ENCODE measurements at places on chromosomes 4 and X.

GRCh38 chr4:66555301-66555700 is 885.0 kb upstream of the EPHA5 start:
- no peak for DNase-seq

- no peak for DNase-seq
Observed at GRCh38 chr4:38946919-38947318, 79.3 kb downstream of the FAM114A1 start.

DNA sequence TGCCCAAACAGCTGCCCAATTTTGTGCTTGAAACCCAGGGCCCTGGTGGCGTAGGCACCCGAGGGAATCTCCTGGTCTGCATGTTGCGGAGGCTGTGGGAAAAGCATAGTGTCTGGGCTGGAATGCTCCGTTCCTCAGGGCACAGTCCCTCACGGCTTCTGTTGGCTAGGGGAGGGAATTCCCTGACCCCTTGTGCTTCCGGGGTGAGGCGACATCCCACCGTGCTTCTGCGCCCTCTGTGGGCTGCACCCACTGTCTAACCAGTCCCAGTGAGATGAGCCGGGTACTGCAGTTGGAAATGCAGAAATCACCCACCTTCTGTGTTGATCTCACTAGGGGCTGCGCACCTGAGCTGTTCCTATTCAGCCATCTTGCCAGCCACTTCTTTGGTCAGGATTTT is 399.4 kb upstream of the FTHL17 start:
- DNase-seq, result no peak

DNA sequence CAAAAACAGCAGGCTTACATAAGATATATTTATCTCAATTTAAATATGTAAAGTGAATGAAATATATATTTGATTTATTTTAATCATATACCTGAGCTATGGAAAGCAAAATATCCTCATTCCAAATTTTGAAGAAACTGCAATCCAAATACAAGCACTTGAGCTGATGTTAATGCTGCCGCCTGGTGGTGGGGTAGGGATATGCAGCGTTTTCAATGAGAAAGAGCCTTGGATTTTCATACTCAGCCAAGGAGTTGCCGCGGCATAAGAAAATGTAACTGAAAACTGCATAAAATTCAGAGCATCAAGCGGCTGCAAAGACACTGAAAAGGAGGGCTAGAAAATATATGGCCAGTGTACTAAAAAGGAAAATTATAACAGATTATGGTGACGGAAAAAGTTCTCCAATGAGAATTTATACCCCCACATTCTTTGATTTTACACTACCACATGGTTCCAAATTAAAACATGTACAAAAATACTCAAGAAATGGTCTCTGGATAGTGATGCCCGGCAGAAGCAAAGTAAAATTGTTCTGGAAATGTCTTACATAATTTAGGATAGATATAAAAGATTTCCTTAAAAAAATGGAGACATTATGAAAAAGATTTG is 660.3 kb upstream of the PITX2 start:
- peak; percentile 18 for DNase-seq

DNA sequence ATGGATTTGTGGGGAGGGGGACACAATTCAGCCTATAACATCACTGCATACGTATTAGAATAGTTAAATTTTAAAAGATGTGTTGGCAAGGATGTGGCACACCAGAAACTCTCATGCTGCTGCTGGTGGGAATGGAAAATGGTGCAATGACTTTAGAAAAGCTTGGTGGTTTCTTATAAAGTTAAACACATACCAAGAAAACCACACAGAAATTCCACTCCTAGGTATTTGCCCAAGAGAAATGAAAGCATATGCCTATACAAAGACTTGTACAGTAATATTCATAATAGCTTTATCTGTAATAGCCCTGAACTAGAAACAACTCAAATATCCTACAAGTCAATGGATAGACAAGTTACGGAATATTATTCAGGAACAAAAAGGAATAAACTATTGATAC is 71.3 kb upstream of the PDHA1 start:
- DNase-seq, result no peak

DNA sequence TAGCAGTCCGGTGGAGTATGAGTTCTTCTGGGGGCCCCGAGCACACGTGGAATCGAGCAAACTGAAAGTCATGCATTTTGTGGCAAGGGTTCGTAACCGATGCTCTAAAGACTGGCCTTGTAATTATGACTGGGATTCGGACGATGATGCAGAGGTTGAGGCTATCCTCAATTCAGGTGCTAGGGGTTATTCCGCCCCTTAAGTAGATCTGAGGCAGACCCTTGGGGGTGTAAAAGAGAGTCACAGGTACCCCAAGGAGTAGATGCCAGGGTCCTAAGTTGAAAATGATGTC is 852 bp downstream of the MAGEH1 start:
- no peak for DNase-seq

DNA sequence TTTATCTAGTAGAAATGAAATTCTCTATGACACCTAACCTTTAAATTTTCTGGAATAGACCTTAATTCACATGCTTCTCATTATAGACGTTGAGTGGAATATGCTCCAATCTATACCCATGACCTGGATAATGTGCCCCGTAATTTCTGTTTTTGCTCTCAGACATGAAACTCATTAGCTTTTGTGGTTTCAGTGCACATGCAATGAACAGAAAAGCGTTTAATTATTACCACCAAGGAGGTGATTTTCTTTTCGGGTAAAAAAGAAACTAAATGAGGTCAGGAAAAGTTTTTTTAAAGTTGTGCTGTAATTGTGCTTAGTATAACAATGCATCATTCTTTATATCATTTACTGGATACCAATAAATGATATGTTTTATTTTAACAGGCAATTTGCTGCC is 1703.9 kb upstream of the TENM3 start:
- DNase-seq, result no peak

DNA sequence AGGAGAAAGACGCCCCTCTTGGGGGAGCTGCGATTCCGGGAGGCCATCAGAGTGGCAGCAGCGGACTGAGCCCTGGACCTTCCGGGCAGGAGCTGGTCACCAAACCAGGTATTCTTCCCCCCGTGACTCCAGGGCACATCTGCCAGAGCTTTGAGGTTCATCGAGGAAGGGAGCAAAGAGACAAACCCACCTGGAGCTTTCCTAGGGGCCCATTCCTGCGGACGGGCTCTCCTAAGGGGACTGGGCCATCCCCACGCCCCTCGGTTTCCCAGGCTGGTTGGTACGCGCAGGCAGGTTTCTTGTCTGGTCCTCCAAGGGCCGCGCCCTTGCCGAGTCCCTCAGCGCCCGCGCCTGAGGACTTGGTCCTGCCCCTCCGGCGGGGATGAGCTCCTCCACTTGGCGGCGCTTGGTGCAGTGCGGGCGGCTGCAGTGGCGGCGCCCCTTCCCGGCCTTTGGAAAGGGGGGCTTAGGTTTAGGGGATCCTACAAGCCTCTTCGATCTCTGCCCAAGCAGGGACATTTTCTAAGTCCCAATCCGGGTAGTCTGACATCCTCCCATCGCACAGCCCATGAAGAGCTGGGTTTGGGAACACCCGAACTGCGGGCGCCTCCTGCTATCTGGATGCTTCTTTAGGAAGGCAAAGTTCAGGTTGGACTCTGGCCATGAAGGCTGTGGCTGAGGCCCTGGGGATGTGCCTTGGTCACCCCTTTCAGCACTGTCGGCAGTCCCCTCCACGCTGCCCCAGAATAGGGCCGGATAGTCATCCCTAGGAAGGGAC is 538 bp downstream of the STBD1 start:
- no peak for DNase-seq

GRCh38 chrX:70960730-70961129 is 29.8 kb upstream of the SLC7A3 start:
- no peak for DNase-seq

DNA sequence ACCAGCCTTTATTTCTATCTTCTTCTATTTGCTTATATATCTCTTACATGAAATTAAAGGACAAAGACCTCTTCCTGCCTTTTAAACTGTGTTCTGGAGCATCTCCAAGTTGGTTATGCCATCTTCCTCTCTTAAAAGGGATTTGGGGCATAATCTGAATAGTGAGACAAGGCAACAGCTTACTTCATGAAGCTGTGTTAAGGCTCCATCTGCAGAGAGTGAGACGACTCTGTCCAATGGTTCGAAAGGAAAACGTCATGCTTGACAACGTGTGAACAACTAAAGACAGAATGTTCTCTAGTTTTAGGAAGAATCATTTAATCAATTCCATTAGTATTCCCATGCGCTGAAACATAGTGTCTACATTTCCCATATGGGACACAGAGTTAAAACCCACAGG is 59.4 kb downstream of the GPM6A start:
- DNase-seq, result no peak

GRCh38 chr4:173752610-173753230 is 222.7 kb upstream of the HAND2 start:
- peak; percentile 5 for DNase-seq

- no peak for DNase-seq
Observed at GRCh38 chr4:13088726-13089658, 395.1 kb downstream of the RAB28 start.

GRCh38 chrX:152992115-152992514 is 1.8 kb downstream of the PNMA5 start:
- DNase-seq, result no peak

GRCh38 chr4:182880387-182881356 is 36.5 kb downstream of the DCTD start:
- no peak for DNase-seq

GRCh38 chrX:2451501-2452316 is 49.1 kb downstream of the DHRSX start:
- DNase-seq, result no peak

DNA sequence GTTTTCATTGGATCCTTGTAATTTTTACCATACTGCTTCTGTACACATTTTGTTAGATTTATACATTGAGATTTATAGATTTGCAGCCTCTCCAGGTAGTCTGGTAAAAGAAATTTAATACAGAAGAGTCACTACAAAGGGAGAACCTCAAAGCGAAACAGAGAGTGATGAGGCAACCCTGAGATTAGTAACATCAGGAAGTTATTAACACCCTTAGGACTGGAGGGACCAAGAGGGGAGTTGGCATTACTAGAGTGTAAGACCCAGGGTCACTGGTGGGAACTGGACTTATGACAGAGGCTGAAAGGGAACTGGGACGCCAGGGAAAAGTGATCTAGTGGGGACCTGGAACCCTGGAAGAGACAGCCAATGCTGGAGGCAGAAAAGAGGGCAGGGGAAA is 20.6 kb upstream of the MAML3 start:
- no peak for DNase-seq

GRCh38 chrX:150429594-150429993 is 66.5 kb downstream of the MAMLD1 start:
- no peak for DNase-seq

DNA sequence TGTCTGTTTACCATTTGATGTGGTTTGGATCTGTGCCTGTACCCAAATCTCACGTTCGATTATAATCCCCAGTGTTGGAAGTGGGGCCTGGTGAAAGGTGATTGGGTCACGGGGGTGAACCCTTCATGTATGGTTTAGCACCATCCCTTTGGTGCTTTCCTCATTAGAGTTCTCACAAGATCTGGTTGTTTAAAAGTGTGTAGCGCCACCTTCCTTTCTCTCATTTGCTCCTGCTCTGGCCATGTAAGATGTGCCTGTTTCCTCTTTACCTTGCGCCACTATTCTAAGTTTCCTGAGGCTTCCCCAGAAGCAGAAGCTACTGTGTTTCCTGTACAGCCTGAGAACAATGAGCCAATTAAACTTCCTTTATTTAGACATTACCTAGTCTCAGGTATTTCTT is 610.7 kb upstream of the ADGRL3 start:
- DNase-seq, result no peak

DNA sequence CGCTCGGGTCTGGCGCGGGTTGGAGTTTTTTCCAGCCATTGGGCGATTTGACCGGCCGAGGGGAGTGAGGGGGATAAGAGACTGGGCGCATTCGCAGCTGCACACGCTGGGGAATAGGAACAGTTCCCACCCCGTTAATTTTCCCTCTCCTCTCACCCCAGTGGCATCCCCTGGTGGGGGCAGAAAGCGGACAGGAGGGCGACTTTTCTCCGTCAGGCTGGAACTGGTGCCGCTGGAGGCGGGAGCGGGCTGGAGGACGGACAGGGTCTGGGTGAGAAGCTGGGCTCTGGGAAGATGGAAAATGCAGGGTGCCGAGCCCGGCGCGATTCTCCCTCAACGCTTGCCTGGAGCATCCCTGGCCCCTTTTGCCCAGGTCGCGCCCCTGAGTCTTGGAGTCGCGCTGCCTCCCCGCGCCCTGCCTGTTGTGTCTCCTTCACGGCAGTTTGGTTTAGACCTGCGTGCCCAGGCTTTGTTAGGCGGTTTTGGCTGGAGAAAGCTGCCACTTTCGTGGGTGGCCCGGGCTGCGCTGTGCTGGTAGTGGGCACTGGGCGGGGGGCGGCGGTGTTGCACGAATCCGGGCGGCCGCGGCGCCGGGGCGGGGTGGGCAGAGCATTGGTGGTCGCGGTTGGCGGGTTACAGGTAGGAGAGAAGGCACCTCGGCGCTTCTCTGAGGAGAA is 2.0 kb downstream of the ADGRL3 start:
- DNase-seq, result peak; percentile 16

DNA sequence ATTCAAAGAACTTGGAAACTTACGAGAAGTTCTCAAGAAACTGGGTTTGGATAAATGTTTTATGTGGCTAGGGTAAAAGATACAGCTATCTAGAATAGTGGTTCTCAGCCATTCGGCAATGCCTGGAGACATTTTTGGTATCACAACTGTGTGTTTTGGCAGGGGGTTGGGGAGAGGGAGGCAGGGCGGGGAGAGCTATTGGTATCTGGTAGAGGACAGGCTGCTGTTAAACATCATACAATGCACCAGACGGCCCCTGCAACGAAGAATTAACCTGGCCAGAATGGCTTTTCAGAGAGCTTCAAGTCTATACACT is 50.8 kb upstream of the MND1 start:
- DNase-seq, result no peak

DNA sequence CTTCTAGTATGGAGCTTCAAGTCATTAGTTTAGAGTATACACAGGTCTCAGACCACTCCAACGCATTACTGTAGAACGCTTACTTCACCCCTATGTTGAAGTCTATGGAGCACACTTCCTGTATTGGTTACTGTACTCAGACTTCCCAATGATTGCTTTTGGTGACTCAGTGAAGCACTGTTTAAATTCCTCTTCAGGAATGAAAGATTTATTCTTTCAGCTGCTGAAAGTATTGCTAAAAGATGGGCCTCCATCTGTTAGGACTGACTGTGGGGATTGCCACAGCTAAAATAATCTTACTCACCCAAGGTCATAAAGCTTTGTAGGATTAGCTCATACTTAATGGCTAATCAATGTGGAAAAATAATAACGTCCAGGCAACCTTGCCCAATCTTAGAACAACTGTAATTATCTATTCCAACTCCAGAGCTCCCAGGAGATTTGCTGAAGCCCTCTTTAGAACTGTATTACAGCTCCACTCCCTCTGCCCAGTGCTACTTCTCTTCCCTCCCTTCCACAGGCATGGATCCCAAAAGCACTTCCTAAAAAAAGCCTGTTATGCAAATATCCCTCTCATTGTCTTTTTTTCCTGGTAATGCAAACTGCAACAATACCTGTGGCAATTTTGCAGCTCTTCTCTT is 281.9 kb upstream of the HS3ST1 start:
- DNase-seq, result no peak
